Right ventricle myocardium superior (tissue), 1 donor: ENCODE measurements at places on chromosomes 4 and X.
A peak's percentile ranks its signal among the peaks of the same experiment; 100 is the strongest.

DNA sequence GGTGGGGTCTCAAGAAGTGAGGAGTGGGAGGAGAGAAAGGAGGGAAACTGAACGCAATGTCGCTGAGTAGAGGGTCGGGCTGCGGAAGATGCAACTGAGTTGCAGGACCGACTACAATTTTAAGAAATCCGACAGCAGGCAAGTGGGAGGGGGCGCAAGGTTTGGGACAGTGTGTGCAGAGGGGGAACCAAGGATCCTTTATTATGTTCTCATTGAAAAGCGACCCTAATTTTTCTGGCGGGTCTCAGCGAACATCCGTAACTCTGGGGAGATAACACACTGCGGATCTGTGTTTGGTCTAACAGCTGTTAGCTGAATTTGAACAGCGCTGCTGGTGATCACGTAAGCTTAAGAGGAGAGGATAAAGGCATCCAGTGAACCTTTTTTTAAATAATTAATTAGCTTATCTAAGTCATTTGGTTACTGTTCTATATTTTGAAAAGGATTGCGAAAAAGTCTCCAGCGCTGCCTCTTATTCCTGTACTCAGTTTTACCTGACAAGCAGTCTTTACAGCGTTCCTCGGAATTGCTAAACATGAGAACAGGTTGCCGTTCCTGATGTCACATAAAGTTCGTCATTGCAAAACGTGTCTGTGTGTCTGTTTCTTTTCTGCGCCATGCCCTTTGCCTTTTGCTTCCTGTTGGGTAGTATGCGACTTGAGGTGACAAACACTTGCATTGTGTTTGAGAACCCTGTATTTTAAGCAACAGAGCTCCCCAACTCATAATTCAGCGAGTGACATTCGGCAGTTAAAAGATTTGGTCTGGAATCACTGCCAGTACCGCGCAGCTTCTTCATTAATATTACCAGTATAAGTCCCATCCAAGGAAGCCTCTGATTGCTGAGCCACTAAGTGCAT is 1.3 kb downstream of the HTR2C start:
- DNase-seq = no peak

- DNase-seq = no peak
Measured at GRCh38 chr4:53480909-53481308, 103.5 kb downstream of the FIP1L1 start.

DNA sequence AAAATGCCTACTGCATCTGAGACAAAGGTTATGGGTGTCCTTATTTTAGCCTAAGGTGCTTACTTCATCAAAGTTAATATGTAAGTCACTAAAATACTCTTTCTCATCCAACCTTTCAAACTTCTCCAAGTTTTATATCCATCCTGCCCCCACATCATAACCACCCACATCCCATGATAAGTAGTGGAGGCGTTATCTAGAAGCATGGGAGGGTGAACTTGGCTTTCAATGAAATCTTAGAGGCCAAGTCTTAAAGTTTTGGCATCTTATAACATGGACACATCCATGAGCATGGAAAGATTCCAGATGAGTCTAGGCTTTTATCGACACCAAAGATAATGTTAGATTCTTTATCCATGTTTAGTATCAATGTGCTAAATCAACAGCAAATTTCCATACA is 22.9 kb upstream of the SEC24D start:
- no peak for DNase-seq

DNA sequence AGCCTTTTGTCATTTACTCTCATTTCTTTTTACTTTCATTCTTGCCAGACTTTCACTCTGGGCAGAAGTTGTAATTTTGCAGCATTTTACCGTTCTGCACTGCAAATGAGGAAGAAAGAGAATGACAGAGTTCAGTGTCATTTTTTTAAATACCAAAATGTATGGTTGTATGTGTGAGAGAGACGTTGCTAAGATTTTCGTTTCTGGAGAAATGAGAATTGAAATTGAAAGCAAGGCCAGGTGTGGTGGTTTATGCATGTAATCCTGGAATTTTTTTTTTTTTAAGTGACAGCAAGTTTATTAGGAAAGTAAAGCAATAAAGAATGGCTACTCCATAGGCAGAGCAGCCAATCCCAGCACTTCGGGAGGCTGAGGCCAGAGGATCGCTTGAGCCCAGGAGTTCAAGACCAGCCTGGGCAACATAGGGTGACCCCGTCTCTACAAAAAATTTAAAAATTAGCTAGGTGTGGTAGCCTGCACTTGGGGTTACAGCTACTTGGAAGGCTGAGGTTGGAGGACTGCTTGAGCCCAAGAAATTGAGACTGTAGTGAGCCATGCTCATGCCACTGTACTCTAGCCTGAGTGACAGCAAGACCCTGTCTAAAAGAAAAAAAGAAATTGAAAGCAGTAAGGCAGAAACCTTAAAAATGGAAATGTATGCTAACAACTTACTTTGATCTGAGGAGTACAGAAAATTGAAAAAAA is 12.9 kb downstream of the DCK start:
- no peak for DNase-seq

- DNase-seq = no peak
Measured at GRCh38 chrX:21503593-21503992, 129.4 kb downstream of the CNKSR2 start.

DNA sequence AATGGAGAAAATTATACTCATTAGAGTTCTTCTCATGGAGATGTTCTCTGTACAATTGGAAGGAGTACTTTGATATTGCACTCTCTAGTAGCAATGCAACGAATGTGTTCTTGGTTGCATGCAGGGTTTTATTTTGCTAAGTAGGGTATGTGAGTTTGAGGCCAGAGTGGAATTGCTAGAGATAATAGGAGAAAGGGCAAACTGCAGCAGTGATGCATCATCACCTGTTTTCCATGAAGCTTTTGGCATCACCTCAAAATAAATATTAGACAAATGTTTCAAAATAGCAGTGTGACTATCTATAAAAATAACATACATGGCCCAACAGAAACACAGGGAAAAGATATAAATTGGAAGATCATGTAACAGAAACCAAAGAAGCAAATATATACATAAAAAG is 93.3 kb downstream of the TIGD2 start:
- DNase-seq = no peak

GRCh38 chr4:48322063-48322462 is 19.3 kb upstream of the SLAIN2 start:
- no peak for DNase-seq

DNA sequence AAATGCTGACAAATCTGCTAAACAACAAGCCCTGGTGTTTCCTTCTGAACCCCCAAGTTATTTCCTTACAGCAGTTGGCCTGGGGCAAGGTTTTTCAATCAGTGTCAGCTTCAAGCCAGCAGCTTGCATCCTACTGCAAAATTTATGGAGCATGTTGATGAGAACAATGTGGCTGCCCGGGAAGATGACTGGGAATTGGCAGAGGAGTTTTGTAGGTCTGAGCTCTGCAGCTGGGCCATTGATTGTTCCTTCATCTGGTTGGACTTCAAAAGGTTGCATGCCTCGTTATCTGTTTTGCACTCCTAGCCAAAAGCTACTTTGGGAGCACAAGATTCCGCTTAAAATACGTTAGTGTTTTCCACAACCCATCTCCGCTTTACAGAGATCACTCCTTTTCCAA is 1030.3 kb upstream of the LCORL start:
- no peak for DNase-seq

DNA sequence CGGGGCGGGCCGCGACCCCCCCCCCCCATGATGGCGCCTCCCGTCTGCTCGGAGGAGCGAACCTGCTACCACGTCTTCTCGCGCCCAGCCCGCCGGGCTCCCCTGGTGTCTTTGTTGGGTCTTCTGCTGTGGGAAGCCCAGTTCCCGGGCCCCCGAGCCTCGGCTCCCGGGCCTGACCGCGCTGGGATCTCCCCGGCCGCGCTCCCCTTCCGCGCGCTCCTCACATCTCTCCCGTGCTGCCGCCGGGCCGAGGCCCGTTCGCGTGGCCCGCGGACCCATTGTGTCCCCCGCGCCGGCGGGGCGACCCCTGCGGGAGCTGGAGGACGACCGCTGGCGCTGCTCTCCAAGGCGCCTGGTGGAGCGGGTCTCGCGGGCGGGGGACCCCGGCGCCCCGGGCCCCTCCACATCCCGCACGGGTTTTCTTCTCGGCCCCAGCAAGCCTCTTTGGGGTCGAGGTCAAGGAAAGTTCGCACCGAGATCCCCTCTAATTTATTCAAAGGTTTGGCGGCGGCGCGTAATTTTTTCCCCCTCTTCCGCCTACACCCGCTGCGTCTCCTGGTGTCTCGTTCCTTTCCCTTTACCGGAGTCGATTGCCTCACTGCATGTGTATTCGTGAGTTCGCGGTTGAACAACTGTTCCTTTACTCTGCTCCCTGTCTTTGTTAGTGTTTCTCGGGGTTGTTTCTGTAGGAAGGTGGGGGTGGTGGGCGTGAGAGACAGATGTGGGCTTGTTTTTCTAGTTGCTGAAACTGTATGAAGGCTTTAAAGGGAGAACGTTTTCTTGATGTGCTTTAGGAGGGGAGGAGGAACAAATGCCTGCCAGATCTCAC is 770 bp downstream of the SMAD1 start:
- peak; percentile 64 for DNase-seq

GRCh38 chr4:158588777-158589176 is 67.1 kb downstream of the RXFP1 start:
- no peak for DNase-seq

DNA sequence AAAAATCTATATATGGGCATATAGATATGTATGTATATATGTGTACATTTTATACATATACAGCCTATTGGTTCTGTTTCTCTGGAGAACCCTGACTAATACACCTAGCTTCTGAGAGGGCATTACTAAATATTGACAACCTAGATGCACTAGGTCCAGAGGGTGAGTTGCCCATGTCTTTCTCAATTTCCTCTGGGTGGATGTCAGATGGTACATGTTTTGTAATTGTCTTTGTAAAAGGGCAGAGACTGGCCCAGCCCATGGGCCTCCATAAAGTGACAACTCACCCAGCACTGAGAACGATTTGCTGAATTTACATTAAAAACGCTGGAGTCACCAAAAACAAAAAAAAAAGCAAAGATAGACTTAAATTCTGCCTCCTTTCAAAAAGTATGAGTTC is 198.5 kb upstream of the FAM241A start:
- no peak for DNase-seq

- DNase-seq = peak; percentile 30
Measured at GRCh38 chr4:1323635-1324442, 23.2 kb upstream of the UVSSA start.

DNA sequence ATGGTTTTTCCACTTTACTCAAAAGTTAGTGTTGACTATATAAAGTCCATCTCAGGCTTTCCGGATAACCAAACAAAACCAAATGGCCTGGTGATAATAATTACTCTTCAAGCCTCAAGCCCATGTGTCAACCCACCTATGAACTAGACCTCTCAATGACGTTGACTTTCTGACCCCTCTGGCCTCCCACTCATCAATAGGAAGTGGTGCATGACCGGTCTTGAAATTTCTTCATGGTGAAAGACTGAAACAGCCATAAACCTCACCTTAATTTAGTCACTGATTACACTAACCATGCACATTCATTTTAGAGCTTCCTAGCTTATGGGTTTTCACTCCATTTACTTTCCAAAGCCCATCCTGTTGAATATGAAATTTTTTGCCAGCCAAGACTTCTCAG is 276.0 kb downstream of the KLHL13 start:
- DNase-seq = no peak

DNA sequence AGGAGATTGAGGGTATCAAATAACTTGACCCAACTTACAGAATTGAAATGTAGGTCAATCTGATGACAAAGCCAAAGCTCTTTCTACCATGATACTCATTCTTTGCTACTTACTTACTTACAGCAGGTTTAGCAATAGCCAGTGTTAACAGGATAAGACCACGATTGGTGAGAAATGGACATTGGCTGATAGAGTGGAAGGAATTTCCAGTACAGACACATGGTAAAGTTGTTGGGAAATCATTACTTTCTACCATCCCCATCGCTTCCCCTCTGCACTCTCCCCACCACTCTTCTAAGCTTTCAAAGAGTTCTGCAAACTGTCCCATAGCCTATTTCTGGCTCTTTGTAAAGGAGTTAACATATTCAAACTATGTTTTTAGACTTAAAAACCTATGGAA is 119.7 kb downstream of the CHRNA9 start:
- no peak for DNase-seq

- no peak for DNase-seq
Measured at GRCh38 chrX:66021401-66021764, 18.5 kb downstream of the VSIG4 start.
